ENCODE measurements at places on chromosomes 3 and 15.

DNA sequence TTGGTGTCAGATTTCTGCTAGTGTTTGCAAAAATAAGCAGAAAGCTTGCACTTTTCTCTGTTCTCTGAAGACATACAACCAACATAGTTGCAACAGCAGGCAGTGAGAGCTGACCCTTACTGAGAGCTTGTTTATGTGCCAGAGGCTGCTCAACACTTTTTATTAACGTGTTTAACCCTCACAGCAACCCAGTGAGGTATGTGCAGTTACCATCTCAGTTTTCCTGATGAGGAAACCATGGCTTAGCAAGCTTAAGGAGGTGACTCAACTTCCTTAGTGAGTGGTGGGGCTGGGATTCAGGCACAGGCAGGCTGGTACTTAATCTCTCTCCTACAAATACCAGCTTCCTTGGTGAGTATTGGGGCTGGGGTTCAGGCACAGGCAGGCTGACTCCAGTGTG is 158.1 kb upstream of the CTDSPL start:
- no peaks in the 10 kb centered on the region for H3K36me3 ChIP-seq
- no peaks in the 10 kb centered on the region for H3K4me1 ChIP-seq
- H3K27ac ChIP-seq: no peak overlapping the region
- DNase-seq: no peak
- no peak overlapping the region for H3K4me3 ChIP-seq

GRCh38 chr3:188533172-188533571 is 379.2 kb downstream of the LPP start:
- H3K4me1 ChIP-seq: peaks cover 4% of the 10 kb centered on the region
- H3K36me3 ChIP-seq: no peaks in the 10 kb centered on the region
- DNase-seq: no peak
- no peak overlapping the region for H3K27ac ChIP-seq
- no peaks in the 10 kb centered on the region for H3K27me3 ChIP-seq

DNA sequence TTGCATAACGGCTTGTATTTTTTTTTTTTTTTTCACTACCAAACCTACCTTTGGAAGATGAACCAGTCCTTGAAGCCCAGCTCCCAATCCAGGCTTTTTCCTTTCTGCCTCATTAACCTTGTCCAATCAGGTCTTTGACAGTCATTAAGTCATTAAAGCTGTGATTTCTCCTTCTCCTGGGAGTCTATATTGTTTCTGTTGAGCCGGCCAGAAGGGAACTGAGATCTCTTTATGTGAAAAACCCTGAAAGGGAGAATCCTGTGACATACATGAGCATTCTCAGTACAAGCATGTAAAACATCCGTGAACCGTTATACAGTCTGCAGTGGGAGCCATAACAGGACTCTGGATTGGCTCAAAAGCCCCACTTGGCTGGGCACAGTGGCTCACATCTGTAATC is 40.0 kb downstream of the ZNF589 start:
- H3K4me3 ChIP-seq: no peak overlapping the region
- no peaks in the 10 kb centered on the region for H3K27me3 ChIP-seq
- DNase-seq: no peak
- H3K36me3 ChIP-seq: no peaks in the 10 kb centered on the region

- no peaks in the 10 kb centered on the region for H3K36me3 ChIP-seq
- no peaks in the 10 kb centered on the region for H3K27me3 ChIP-seq
- H3K4me3 ChIP-seq: no peak overlapping the region
- H3K27ac ChIP-seq: no peak overlapping the region
- peaks cover 5% of the 10 kb centered on the region for H3K4me1 ChIP-seq
- no peak for DNase-seq
Measured at GRCh38 chr3:159172473-159172872, 370.6 kb downstream of the MFSD1 start.

DNA sequence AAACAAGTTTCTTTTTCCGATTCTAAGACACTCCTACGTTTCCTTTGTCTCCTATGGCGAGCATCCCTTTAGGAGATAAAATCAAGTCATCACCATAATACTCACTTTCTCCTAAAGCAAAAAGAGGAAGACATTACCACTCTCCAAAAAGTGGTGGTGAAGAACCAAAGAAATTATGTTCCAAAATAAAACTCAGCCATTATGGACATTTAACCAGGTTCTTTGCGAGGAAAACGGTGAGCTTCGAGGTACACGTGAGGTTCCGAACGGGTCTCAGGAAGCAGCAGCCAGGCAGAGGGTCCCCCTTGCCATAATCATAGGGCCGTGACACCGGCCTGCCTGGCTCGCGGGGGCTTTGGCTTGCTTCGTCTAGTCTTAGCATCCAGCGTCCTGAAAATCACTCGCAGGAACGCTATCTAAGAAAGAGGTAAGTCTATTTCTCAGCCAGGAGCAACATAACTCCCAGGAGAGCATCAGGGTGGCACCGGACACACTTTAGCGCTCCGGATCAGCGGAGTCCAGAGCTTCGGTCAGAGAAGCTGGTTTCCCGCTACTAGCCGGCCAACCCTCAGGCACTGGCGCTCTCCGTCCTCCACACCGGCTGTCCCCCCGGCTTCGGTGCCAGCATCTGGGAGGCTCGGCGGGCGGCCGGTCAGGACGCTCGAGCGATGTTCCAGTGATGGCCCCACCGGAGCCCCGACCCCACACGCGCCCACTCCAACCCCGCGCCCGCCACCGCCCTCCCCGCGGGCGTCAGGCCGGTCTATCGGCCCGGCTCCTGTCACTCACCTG is 581 bp downstream of the IP6K1 start:
- H3K4me3 ChIP-seq: peak overlapping the region; percentile 74
- no peaks in the 10 kb centered on the region for H3K27me3 ChIP-seq
- peaks cover 8% of the 10 kb centered on the region for H3K36me3 ChIP-seq
- no peak for DNase-seq
- peaks cover 54% of the 10 kb centered on the region for H3K4me1 ChIP-seq

- H3K27me3 ChIP-seq: no peaks in the 10 kb centered on the region
- DNase-seq: no peak
- H3K36me3 ChIP-seq: no peaks in the 10 kb centered on the region
- H3K4me1 ChIP-seq: no peaks in the 10 kb centered on the region
Measured at GRCh38 chr3:126304704-126305103, 52.5 kb downstream of the KLF15 start.

DNA sequence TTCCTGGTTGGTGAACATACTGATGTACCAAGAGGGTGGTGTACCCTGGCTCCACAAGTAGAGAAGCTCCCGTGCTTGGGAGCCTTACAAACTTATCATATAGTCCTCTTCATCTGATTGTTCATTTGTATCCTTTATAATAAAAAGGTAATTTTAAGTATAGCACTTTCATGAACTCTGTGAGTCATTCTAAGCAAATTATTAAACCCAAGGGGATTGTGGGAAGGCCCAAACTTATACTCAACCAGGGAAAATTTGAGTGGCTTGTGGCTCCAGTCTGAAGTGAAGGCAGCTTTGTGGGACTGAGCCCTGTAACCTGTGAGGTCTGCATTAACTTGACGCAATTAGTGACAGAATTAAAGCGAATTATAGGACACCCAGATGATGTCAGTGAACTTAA is 29.0 kb downstream of the TTBK2 start:
- peaks cover 24% of the 10 kb centered on the region for H3K4me1 ChIP-seq
- H3K36me3 ChIP-seq: no peaks in the 10 kb centered on the region
- DNase-seq: no peak
- no peak overlapping the region for H3K27ac ChIP-seq
- H3K4me3 ChIP-seq: no peak overlapping the region
- no peaks in the 10 kb centered on the region for H3K27me3 ChIP-seq

GRCh38 chr3:103624271-103624670 is 1189.5 kb downstream of the ZPLD1 start:
- no peaks in the 10 kb centered on the region for H3K4me1 ChIP-seq
- H3K27ac ChIP-seq: no peak overlapping the region
- no peak overlapping the region for H3K4me3 ChIP-seq
- H3K36me3 ChIP-seq: no peaks in the 10 kb centered on the region

Measured in vagina (tissue), 2 donors.